DMS79 (cell line): ENCODE measurements at places on chromosomes 2 and 18.
A peak's percentile ranks its signal among the peaks of the same experiment; 100 is the strongest.

- no peak for DNase-seq
Measured at GRCh38 chr2:110993557-110994231, 127.0 kb upstream of the BCL2L11 start.

DNA sequence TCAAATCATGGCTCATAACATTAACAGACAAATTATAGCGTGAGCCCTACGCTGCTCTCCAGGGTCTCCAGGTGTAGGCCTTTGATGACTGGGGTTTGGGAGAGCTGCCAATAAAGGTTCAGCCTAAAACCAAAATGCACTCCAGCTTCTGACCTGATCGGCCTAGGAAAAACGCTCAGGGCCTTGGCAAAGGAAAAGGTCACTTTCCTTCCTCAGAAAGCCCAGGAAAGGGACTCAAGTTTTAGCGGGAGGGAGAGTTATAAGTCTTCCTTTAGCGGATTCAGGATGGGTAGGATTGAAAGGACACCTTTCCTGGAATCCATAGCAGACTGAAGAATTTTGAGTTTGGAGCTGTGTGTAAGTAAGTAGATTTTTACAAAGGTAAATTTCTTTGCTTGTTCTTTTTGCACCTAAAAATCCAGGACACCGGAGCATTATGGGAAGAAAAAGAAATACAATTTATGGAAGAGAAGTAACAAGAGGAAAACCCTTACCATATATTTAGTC is 8.8 kb downstream of the EVX2 start:
- DNase-seq: peak; percentile 65

DNA sequence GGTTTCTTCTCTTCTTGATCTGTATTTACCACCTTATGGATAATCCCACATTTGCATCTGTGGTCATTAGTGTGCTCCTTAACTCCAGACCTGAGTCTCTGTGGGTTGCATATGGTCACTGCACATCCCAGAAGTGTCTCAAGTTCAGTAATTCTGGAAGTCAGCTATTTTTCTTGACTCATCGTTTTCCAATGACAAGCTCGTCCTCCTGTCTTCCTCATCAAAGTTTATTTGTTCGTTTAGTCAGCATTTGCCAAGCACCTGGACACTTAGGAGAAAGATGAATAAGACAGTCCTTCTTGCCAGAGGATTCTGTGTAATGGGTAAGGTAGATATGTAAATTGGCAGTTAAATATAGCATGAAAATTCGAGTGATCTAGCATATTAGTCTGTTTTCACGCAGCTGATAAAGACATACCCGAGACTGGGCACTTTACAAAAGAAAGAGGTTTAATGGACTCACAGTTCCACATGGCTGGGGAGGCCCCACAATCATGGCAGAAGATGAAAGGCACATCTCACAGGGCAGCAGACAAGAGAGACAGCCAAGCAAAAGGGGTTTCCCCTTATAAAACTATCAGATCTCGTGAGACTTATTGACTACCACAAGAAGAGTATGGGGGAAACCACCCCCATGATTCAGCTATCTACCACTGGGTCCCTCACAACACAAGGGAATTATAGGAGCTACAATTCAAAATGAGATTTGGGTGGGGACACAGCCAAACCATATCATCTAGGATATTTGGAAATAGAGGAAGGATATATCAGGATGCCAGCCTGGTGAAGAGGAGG is 19.4 kb downstream of the FASTKD2 start:
- DNase-seq: no peak

GRCh38 chr2:38432820-38433606 is 55.9 kb upstream of the ATL2 start:
- no peak for DNase-seq

DNA sequence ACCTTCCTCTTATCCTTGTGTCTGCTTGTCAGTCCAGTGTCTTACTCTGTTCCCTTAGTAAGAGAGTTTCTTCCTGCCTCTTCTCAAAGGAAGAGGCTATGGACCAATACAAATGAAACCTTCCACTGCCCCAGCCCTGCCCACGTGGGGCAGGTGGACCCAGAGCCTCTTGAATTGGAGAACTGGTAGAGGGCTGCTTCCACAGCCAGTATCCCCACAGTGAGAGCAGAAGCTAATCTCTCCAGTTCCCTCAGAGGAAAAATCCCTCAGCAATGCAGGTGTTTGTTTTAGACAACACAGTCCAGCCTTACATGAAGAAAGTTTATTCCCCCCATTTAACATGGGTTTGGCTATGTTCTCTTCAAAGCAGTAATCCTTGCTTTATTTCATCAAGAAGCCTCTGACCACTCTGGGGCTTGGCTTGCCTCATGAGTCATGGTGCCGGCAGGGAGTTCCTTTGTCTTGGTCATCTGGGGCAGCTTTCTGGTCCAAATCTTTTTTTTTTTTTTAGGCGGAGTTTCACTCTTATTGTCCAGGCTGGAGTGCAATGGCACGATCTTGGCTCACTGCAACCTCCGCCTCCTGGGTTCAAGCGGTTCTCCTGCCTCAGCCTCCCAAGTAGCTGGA is 6.5 kb upstream of the CYBRD1 start:
- no peak for DNase-seq

DNA sequence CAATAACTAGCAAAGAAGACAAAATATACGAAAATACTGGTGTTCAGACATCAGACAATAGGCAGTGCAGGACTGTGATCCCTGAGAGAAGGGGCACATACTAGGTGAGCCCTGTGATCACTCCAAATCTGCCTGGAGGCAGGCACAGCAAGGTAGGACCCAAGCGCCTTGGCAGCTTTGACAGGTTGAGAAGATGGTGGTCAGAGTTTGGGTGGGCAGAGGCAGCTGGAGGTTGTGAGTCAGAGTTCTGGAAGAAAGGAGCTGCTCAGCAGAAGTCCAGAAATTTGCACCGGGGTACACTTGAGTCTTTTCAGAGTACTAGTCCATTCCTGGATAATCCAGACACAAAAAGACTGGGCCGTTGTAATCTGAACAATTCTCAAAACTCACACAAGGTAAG is 14.0 kb downstream of the KIF1A start:
- no peak for DNase-seq

GRCh38 chr2:55598056-55598795 is 19.2 kb downstream of the PPP4R3B start:
- no peak for DNase-seq

DNA sequence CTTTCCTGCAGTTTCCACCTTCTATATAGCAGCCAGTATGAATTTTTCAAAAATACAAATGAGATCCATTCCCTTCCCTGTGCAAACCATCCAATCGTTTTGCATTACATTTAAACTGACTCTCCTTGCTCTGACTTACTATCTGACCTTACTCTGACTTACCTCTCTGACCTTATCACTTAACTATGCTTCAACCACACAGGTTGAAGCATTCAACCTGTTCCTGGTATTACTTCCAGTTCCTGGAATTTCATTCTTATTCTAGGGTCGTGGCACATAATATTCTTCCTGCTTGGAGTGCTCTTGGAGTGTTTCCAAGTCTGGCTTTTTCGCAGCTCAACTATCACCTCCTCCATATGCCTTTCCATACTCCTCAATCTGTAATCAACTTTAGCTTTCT is 850.6 kb upstream of the CHAC2 start:
- no peak for DNase-seq

- no peak for DNase-seq
Measured at GRCh38 chr2:229451852-229452251, 180.8 kb upstream of the PID1 start.

DNA sequence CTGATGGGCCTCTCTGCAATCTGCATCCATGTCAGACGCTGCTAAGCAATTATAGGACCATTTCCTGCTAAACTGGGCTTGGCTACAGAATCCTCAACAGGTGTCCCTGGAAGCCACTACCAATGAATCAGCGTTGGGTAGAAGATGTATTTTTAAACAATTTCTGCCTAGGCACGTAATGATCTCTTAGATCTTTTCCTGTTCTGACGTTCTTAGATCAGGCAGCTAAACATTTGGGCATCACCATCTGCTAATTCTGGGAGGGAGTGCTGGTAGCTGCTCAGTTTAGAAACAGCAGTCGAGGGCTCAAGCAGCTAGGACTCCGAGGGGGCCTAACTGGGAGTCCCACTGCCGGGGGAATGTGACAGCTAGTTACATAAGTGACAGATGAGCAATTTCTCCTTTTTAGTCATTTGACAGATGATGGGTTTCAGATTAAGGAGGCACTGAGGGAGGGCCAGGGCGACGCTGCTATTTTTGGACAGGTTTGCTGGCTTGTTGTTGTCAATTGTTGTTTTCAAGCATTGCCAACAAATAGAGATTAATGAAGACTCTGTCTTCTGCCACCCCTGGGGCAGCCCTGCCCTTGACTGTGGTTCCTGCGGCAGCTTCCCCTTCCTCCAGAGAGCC is 92.7 kb downstream of the MRO start:
- DNase-seq: no peak

GRCh38 chr2:8036366-8036765 is 645.5 kb upstream of the ID2 start:
- no peak for DNase-seq

DNA sequence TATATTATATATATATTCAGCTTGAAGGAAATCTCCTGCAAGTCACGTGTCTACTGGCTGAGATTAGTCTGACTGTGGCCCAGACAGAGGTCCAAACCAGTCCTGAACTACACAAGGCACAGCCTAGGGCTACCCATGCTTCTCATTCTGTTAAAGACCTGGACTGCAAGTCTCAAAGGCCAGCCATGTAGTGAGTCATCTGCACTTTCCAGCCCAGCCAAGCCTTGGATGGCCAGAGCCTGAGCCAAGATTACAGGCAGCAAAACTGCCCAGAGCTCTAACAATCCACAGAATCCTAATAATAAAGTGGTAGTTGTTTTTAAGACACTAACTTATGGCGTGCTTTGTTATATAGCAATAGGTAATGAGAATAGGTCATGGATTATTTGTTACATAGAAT is 259.6 kb downstream of the SS18 start:
- DNase-seq: no peak
